ENCODE measurements at places on chromosomes 4 and X.

- no peak for DNase-seq
Measured at GRCh38 chr4:185082561-185082960, 60.5 kb upstream of the SLC25A4 start.

GRCh38 chr4:7912826-7913225 lies 26.8 kb downstream of the AFAP1 start:
- no peak for DNase-seq

- DNase-seq: no peak
Measured at GRCh38 chr4:187209921-187210613, 486.4 kb upstream of the FAT1 start.

DNA sequence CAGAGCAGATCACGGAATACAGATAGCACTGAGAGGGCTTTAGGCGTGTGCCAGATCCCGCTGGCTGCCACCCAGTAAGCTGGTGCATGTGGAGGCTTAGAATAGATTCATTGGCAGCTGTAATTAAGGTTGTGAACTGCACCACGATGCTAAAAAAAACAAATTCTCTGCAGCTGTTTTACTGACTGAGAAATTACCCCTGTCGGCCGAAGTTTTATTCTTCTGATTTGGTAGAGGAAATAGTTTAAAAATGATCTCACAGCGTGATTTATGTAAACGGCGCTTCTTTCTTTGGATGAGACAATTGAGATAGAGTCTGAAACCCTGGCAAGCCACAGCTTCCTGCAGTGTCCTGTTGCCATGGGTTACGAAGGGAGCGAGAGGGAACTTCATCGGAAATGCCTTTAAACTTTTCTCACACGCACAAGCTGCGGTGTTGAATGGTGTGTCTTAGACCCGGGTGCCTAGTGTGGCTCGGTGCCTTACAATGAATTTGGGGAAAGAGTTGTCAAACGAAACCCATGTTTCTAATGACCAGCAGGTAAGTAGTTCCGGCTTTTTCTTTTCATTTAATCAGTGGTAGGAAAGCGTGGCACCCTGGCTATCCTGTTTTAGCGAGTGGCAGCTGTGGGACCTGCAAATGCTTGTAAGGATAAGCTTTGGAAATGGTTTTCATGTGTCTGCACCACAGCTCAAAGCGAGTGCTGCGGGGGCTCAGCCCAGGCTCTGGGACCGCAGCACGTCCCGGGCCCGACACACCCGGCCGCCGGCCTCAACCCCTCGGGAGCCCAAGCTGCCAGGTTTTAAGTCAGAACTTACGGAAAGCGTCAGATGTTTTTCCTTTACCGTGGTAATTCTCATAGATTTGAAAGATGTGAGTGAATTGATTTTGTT lies 71.7 kb upstream of the HGFAC start:
- no peak for DNase-seq

GRCh38 chr4:576245-576821 lies at the start of gene TMEM271:
Gene TMEM271 (minus strand): TSS chr4:576295. CDS start chr4:576062, 233 bp downstream.
- DNase-seq: no peak

- no peak for DNase-seq
Measured at GRCh38 chr4:169416997-169417396, 146.2 kb upstream of the SH3RF1 start.

- DNase-seq: no peak
Measured at GRCh38 chr4:176193126-176193525, 2.3 kb downstream of the SPATA4 start.

GRCh38 chr4:184821242-184821641 lies 4.5 kb downstream of the ACSL1 start:
- DNase-seq: no peak

GRCh38 chr4:38002451-38003071 lies 42.4 kb downstream of the PTTG2 start:
- DNase-seq: no peak

DNA sequence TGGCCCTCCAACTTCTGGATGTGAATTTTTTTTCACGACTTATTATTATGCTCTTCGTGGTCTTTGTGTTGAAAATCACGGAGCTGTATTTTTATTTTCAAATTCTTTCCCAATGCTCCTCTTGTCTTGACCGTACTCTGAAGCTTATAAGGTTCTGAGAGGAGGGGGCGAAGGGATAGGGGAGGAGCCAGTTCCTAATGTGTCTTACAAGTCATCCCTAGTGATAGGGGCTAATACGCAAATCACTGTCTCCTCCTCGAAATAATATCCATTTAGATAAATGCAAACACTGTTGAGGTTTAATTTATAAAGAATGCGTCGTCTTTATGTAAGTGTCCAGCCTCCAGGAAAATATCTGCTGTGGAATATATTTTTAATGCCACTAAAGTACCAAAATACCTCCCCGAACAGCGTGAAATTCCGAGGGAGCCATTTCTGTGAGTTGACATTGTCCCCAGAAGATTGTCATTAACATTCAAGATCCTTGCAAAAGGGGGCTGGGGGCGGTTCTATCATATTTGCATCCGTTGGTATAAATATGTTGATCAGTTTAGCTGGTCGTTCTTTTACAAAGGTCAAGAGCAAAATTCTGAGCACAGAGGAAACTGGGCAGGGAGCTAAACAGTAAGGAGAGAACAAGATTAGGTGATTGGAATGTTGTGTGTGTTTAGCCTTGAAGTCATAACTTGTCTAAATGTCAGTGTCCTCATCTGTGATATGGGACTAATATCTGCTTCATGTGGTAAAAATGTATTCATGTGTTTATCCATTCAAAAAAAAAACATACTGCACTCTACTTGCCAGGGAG lies 3.7 kb upstream of the FAT1 start:
- no peak for DNase-seq

DNA sequence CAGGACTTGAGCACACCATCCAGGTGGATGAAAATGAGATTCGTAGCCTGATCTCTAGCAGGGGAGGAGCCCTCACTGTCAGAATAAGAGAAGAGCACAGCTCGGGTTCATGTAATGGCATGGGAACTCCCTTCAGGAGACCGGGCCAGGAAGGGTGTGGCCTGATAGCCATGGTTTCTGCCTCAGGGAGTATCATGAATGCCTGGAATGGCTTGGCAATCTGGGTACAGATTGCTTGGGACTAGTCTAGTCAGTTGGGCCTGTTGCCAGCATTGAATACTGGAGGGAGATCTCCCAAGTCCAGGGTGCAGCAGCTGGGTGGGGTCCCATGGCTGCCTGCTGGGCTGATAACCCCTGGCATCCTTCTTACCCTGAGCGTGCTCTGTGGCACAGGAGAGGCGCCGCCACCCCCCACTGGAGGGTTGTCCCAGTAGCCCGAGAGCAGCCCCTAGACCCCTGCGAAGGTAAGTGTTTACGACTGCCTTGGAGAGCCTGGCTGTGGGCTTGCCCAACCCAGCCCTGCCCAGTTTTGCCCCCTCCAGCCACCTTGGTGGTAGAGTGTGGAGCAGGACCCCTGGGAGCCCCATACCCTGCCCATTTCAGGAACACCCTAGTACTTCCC lies 298.8 kb downstream of the TEX13A start:
- DNase-seq: no peak
